ENCODE measurements at places on chromosomes 2 and 18.

GRCh38 chr2:95005726-95006125 lies 19.8 kb upstream of the MAL start:
- no peak for DNase-seq

GRCh38 chr2:102826904-102827303 lies 65.1 kb downstream of the TMEM182 start:
- DNase-seq, result no peak

DNA sequence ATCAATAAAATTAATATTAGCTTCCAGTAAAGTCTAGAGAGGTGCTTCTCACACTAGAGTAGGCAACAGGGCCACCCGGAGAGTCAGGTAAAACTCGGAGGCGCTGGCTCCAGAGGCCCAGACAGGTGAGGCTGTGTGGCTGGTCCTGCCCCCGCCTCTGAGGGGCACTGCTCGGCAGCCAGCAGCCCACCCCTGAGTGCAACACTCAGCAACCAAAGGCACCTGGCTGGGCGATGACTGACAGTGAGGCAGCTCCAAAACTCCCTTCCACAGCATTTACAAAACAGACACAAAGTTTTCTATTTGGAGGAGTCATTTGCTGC lies 138.8 kb upstream of the ID2 start:
- no peak for DNase-seq

GRCh38 chr2:151657667-151658076 lies 76.6 kb downstream of the NEB start:
- no peak for DNase-seq

GRCh38 chr2:32061973-32062861 lies 1.1 kb upstream of the SPAST start:
- no peak for DNase-seq

GRCh38 chr2:19868701-19869580 lies 32.8 kb downstream of the TTC32 start:
- no peak for DNase-seq

- no peak for DNase-seq
These were observed 14.4 kb upstream of the STAT4 start for GRCh38 chr2:191165176-191165643.

DNA sequence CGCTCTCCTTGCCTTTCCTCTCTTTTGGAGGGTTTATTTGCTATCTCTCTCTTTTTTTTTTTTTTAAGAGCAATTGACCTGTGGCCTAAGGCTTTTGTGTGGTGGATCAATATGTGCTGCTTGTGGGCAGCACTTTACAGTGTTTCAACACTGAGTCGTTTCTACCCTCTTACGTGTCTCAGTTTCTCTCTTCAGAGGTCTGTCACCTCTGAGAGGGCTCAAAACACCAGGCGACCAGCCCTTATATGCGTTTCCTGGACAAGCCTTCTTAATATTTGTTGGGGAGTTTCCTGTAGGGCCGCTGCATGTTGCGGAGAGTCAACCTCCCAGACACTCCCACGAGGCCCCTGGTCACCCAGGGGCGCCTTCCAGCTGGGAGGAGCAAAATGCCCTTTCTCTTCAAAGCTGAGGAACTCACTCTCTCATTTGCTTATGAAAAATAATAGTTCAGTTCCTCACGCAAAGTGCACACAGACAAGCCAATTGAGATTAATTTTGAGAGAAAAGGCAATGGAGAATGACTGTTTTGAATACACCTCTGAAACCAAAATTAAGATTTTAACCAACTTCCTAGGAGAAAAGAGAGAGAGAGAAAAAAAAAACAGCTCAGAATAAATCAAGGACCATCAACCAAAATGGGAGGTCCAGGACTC lies 96.3 kb upstream of the B3GNT2 start:
- DNase-seq, result no peak

- DNase-seq, result no peak
These were observed 461 bp downstream of the PRADC1 start for GRCh38 chr2:73232403-73233153.

DNA sequence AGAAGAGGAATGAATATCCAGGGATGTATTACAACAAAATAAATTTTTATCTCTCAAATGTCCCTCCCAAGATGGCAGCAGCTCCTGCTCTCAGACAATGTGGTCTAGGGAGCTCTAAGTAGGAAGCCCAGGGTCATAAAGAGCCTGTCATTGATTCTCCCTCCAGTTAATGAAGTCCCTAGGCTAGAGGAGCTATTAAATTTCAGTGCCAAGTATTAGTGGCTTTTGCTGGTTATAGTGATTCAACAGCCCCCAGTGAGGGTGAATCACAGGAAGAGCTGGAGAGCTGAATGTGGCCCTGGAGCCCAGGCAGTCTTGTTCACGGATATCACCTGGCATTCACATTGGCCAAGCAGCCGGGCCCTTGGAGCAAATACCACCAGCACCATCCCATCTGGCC lies 109.8 kb upstream of the YPEL5 start:
- no peak for DNase-seq

- DNase-seq, result no peak
These were observed 453.9 kb upstream of the TRIB2 start for GRCh38 chr2:12262681-12263436.

DNA sequence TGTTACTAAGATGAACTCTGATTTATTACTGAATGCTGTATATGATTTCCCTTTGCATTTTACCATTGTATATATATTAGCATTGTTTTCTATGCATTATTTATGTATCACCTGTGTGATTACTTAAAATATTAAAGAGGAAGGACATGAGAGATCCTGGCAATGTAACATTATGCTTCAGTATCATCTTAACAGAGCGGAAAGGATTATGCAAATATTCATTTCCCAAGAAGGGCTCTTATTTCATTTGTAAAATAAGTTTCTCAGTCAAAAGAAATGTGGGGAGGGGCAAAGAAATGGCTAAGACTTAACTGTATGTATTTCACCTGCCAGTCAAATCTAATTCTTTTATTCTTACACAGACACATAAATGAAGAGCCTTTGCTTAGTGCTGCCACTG lies 654.2 kb upstream of the PKDCC start:
- DNase-seq, result no peak

GRCh38 chr2:175973373-175973772 lies 28.7 kb downstream of the LNPK start:
- DNase-seq, result no peak

- peak; percentile 72 for DNase-seq
These were observed 36.8 kb downstream of the MOGAT1 start for GRCh38 chr2:222708274-222708710.

DNA sequence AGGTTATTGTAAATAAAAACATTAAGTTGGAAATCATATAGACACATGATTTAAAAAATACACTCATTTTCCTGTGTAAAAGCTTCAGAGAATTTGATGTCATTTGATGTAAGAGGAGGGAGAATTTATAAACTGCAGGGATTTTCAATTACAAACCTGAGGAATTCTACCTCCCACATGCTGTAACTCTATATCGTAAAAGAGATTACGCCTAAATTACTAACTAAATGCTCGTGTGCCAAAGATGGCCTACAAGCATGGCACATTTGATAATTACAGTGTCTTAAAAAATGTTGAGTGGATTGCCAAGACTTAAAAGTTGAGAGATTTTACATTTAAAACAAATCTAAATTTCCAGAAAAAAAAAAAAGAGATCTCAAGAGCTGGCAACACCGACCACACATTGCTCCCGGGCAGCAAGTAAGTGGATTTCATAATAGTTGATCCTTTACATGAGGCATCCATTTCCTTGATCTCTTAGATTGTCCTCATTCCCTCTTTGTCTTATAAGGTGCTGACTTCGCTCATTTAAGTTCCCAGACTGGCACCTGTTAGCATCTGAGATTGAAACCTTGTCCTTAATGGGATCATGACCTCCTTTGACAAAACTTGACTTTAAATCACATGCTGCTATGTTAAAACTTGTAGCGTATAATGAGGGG lies 840.3 kb upstream of the ZEB2 start:
- no peak for DNase-seq

GRCh38 chr18:58223717-58224424 lies 179.8 kb downstream of the NEDD4L start:
- DNase-seq, result no peak

DNA sequence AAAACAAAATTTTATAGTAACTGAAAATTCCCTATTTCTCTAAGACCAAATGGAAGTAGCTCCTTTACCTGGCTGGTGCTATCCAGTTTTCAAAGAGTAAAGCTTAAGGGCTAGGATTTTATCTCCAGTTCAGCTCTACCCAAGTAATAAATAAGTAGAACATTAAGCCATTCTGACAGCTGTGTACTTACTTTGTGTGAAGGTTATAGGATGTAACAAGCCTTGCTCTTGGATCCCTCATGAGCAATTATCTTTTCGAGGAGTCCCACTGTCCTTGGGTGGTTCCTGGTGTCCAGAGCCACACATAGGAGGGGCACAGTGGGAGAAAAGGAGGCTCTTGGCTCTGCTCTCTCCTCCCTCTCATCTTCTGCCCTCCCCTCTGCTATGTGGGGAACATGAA lies 45.5 kb downstream of the KIF5C start:
- no peak for DNase-seq

GRCh38 chr2:11022591-11023273 lies 111.0 kb downstream of the KCNF1 start:
- no peak for DNase-seq

Data from hippocampal formation (tissue), 2 donors.